ENCODE measurements at places on chromosomes 3 and 15.

GRCh38 chr15:98604983-98605382 lies 43.4 kb upstream of the IGF1R start:
- DNase-seq, result no peak

- peak; percentile 59 for DNase-seq
Observed at GRCh38 chr3:32374788-32375595, 16.7 kb upstream of the CMTM7 start.

- DNase-seq, result peak; percentile 26
Observed at GRCh38 chr3:54206874-54207273, 84.5 kb downstream of the CACNA2D3 start.

- DNase-seq, result no peak
Observed at GRCh38 chr15:74449643-74450205, 11.2 kb downstream of the UBL7 start.

- no peak for DNase-seq
Observed at GRCh38 chr3:6531153-6531552, 329.8 kb upstream of the GRM7 start.

GRCh38 chr15:81534124-81534523 lies 160.1 kb upstream of the TMC3 start:
- DNase-seq, result no peak

- DNase-seq, result no peak
Observed at GRCh38 chr3:118000219-118000618, 1034.4 kb downstream of the IGSF11 start.

DNA sequence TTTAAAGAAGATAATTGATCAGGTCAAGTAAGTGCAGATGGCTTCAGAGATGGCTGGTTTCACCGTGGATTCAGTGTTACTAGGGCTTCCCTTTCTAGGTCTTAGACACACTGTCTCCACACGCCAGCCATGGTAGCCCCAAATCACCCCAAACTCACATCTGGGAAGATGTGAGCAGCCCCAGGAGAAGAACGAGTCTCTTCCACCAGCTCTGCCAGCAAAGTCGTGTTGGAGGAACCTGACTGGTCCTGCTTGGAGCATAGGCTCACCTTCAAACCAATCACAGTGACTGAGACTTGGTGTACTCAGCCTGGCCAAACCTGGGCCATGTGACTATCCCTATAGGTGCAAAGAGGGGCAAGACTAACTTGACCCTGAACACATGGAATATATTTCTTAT lies 296.7 kb downstream of the RPLP1 start:
- DNase-seq, result no peak

DNA sequence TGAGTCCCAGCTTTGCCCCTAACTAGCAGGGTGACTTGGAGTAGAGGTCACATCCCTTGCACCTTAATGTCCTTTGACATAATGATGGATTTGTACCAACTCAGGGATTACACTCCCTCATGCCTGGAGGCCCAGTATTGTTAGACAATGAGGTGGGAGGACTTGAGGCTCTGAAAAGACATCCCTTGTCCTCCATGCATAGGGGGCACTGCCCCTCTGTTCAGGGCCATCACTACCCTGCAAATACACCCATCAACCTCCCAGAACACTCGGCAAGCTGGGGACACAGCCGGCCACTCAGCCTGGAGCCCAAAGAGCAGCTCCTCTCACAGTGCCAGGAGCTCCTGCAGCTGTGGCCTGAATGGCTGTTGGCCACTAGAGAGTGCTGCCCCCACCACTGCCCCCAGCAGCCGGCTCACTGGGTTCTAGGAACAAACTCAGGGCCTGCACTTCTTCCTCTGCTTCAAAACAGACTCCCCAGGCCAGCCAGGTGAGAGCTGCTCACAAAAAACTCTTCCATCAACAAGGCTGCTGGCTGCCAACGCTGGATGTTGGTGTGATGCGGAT lies 90.2 kb downstream of the GABRB3 start:
- DNase-seq, result no peak

- peak; percentile 90 for DNase-seq
Observed at GRCh38 chr3:39148435-39149058, 4.8 kb downstream of the CSRNP1 start.

DNA sequence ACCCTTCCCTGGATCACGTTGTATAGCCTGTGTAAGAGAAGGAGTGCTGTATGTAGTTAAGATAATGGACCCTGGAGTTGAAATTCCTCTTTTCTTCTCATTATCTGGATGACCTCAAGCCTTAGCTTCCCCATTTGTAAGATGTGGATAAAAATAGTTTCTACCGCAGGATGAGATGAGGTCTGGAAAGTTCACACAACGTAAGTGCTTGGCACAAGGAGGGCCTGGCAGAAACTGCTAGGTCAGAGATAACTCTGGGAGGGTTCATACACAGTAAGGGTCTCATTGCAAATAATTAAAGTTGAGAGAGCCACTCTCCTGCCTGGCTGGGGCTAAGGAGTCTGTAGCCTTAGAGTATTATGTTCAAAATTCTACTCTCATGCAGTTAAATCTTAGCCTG lies 214.4 kb downstream of the LRTM1 start:
- DNase-seq, result no peak

- DNase-seq, result peak; percentile 11
Observed at GRCh38 chr3:121894301-121894990, at the start of gene SLC15A2. Gene SLC15A2, plus strand, starts transcription at chr3:121894401. Its CDS starts 76 bp downstream, at chr3:121894477.

DNA sequence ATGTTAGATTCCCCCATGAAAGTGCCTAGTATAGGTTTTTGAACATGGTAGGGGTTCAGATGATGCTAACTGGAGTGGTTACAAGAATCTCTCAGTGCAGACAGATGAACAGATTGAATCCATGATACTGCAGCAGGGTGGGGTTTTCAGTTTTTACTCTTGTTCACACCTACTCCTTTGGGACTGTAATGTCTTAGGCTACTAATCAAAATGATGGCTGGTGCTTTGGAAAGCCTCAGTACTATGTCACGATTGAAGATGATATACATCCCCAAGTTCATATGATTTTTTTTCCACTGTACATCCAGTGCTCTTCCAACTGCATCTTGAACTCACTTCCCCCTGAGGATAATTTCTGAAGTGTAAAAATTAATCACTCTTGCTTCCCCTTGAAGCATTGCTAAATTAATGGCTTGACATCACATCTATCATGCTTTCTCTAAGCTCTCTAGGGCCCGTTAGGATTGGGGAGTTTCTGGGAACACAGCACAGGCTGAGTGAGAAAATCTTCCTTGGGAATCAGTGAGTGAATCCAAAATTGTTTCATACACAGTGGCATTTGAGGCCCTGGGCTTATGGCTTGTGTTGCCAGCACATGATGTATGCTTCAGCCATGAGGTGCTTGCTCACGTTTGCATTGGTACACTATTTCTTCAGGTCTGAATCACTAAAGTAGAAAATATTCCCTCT lies 115.0 kb upstream of the TPRG1 start:
- DNase-seq, result no peak

- no peak for DNase-seq
Observed at GRCh38 chr3:72816862-72817355, 31.3 kb downstream of the SHQ1 start.

- no peak for DNase-seq
Observed at GRCh38 chr15:22963641-22964040, 16.5 kb downstream of the CYFIP1 start.

GRCh38 chr3:8757551-8758518 lies 11.6 kb downstream of the OXTR start:
- no peak for DNase-seq

DNA sequence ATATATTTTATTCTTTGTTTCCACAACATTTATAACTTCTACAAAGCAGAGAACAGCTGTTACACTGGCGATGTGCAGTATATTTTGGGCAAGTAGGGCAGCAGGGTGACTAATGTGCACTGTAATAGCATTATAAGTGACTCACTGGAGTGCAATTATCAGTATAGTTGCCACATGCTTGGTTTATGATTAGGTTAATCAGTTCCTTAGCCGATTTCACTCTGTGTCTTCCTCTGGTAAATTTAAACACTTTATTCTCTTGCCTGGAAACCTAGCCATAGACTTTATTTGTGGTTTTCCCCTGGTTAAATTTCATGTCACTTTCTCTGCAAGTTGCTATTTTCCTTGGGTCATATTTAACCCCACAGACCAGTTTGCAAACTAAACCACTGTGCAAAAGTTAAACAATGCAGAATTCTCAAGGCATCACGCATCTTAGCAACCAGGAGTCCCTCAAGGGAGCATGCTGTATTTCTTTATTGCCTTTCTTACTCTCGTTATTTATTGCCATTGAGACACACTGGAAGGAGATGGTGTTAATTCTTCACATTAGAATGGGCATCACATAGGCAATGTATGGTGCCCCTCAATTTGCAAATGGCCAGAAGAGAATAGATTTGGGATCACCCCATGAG lies 690.2 kb upstream of the DPPA4 start:
- DNase-seq, result no peak

DNA sequence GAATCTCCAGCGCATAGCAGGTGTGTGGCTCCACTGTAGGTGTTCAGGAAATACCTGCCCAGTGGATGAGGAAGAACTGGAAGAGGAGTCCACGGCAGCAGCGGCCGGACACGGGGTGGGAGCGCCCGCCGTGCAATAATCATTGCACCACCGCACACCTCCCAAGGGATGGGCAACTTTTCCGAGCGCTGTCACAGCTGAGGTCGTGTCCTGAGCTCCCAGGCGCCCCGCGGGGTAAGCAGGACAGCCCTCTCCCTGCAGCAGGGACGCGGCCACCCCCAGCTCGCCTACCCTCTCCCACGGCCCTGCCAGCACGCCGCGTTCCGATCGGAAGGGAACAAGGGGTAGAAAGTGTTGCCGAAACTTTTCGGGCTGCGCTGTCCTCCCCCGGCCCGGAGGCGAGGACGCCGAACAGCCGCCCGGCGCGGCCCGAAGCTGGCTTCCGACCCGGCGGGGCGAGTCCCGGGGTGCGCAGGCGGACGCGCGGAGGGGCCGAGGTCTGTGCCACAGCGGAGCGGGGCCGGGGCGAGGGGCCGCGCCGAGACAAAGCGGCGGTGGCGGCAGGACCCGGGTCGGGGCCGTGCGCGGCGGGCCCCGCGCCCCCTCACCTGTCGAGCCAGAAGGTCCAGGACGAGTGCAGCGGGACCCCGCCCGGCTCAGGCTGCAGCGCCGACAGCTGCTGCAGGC lies 475 bp downstream of the EIF4E3 start:
- peak; percentile 55 for DNase-seq

GRCh38 chr3:124669470-124669869 lies 60.8 kb upstream of the UMPS start:
- no peak for DNase-seq

DNA sequence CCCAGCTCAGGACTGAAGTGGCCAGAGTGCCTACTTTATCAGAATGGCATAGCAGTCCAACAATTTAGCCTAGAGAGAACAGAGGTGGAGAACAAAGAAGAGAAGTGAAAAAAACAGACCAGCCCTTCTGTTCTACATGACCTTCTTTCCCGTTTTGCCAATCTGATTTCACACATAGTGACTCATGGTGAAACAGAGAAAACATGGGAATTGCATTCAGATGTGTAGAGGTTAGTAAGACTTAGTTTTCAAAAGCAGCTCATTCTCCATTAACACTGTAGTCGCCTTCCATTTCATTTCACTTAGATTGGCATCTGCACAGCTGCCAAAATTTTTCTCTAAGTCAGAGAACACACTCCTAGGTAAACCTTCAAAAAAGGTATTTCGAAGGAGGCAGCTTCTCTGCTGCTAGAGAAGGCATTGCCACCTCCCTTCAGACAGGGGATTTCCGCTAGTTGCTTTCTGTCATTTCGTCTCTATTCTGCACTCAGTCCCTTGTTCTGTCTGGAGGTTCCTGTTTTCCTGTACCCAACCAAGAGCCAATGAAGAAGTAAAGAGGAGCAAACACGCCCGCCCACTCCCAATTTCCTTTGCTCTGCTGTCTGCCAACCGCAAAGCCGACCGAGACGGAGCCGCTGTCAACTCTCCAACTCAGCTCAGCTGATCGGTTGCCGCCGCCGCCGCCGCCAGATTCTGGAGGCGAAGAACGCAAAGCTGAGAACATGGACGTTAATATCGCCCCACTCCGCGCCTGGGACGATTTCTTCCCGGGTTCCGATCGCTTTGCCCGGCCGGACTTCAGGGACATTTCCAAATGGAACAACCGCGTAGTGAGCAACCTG lies at the start of gene ARL6IP5:
ARL6IP5 (plus strand) TSS at position 612 of the 842 bp plus-strand sequence; CDS start at position 723, 111 bp downstream.
- DNase-seq, result peak; percentile 91

DNA sequence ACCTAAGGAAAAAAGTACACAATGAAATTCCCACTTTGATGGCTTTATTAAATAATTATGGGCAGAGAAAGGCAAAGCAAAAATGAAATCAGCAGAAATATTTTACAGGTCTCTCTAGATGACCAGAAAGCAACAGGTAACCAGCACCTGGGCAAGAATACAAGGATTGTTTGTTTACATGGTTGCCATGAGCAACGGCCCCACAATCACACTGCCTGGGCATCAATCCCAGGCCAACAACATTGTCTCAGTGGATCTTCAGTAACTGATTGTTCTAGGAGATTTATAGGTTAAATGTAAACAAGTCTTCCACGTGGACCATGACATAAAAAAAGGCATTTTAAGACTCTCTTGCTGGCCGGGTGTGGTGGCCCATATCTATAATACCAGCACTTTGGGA lies 82.6 kb downstream of the PDZRN3 start:
- no peak for DNase-seq

DNA sequence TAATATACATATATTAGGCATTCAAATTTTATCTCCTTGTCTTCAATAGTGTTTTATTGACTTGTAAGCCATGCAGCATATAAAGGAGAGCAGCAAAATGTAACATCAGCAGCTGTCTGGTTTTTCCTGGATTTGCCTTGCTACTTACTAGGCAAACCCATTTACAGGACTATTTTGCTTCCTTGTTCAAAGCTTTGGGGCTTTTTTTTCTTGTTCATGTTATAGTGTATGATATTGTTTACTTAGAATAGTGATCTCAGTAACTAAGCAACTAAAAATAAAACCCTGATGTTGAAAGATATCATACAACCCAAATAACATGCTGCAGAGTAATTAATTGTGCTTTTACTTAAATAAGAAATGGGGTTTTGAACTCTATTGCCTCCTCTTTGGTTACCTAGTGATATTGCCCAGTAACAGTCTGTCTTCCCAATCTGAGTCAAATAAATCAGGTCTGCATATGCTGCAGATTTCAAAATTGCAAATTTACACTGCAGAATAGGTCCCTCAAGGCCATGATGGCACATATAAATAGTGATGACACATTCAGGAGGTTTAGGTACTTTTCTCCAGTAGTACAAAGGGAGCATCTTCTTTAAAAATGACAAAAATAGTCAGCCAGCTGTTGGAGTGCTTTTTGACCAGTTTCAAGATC lies 578.1 kb upstream of the NECTIN3 start:
- no peak for DNase-seq

- DNase-seq, result no peak
Observed at GRCh38 chr15:84741121-84741520, 7.3 kb upstream of the ZNF592 start.

GRCh38 chr3:29486917-29487316 lies 206.0 kb downstream of the RBMS3 start:
- no peak for DNase-seq

DNA sequence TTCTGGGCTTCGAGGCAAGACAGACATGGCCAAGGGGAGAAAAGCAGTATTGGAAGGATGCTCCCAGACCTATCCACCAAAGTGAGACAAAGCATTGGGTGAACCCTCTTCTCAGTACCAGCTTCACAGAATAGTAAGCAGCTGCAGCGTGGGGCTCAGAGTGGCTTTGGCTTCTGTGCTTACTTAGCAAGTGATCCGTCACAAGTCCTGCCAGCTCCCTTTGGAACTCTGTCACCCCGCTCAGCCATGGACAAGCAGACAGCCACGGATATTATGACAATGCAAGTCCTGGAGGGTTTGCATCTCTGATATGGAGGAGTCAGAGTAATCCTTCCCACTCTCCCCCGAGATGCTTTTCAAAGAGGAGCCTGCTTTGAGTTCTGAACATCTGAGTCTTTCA lies 90.8 kb downstream of the SLCO3A1 start:
- no peak for DNase-seq
